ENCODE measurements at places on chromosomes 11 and 22.

- DNase-seq, result no peak
Measured at GRCh38 chr11:88181776-88182175, 6.5 kb upstream of the RAB38 start.

DNA sequence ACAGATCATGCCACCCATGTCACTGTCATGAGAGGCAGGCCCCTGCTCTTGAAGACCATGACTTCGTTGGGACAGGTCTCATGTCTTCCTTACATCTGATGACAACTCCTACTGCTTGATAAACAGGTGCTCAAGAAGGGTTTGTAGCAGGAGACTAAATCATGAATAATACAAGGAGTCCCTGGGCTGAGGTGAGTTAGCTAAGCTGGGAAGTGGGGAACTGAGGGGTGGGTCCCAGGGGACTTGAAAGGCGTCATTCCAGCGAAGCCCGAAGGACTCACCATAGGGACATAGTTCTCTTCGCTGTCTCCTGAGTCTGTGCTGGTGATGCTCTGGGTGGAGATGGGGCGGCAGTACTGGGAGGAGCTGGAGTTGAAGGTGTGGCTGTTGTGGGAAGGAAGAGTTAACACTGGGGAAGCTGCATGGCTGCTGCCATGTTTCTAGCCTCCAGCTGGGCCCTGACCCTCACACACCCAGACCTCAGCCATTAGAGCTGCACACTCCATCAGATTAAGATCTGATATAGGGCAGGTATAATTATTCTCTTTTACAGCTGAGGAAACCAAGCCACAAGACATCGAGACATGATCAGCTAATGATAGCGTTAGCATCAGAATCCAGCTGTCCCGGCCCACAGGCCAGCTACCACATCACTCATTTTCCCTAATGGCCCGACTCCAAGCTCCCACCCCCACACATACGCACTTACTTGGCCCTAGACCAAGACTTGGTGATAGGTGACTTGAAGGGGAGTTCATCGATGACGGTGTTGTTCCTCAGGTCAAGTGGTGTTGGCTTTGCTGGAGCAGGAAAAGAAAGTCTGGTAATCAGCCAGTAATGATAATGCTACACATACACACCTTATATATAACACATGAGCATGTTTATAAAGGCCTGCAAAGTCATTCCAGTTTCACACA lies 32.9 kb downstream of the USP35 start:
- no peak for DNase-seq

GRCh38 chr11:73114110-73114834 lies 27.8 kb downstream of the FCHSD2 start:
- DNase-seq, result no peak

DNA sequence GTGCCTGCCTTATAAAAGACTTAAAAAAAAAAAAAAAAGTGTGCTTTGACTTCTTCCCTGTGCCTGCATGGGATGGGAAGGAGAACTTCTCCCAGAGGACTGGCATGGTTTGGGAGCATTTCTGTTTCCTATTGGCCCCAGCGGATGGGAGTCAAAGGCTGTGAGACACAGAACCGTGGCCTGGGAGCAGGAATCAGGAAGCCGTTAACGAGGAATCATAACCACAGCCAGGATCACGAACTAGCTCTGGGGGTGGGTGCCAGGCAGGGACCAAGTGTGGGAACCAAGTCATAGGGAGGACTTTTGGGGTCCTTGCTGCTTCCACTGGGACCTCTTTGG lies 526 bp downstream of the C1QTNF6 start:
- DNase-seq, result no peak

- DNase-seq, result no peak
Measured at GRCh38 chr11:114397349-114397982, 2.8 kb downstream of the C11orf71 start.

DNA sequence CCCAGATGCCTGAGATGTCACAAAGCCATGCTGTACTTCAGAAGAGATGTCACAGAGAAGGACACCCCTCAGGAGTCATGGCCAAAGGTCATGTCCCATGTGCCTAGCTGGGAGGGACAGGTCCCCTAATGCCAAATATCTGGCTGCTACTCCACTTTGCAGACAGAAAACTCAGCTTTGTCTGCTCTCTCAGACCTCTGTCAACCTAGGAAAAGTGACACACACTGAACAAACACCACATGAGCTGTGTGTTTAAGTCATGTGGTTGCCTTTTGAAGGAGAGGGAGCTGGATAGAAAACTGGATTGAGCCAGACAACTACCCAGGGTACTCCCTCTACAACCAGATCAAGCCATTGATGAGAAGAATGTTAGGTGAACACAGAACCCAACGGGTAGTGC lies 3.5 kb downstream of the TRIM66 start:
- DNase-seq, result no peak

GRCh38 chr11:95563859-95564258 lies 225.7 kb downstream of the FAM76B start:
- DNase-seq, result no peak

DNA sequence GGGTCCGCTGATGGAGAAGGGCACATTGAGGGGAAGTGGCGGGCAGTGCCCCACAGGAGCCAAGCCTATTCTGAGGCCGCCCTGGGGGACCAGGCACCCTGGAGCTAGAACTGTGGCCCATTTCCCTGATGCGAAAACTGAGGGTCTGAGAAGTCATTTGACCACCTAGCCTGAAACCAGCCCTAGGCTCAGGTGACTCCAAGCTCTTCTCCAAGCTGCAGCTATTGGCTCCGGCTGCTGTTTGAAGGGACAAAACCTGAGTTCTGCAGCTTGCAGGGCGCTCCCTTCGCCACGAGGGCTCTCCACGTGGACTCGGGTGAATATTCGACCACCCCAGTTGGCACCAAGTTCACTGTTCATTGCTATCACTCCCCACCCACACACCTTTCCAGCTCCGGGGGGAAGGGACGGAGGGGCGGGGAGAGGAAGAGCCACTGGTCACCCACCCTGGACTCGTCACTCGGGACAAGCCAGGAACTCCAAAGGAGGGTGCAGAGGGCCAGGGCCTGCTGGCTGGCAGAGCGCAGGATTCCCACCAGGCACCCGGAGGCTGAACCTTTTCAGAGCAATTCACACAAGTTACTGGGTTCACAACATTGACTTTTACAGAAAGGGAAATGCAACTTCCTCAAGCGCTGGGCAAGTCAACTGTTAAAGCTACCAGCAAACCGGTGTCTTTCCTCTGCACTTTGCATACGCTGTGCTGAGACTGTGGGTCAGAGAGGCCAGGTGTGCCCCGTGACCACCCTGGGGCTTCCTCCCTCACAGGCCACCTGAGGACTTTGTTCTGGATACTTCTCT lies 1.1 kb upstream of the RAC2 start:
- DNase-seq, result no peak
